ENCODE measurements at places on chromosomes 6 and 20.
A peak's percentile ranks its signal among the peaks of the same experiment; 100 is the strongest.

GRCh38 chr6:49606721-49607390 lies 29.8 kb downstream of the RHAG start:
- peak; percentile 91 for DNase-seq

GRCh38 chr6:7121700-7122241 lies 14.0 kb downstream of the RREB1 start:
- DNase-seq = no peak

GRCh38 chr6:148272597-148272996 lies 70.0 kb upstream of the SASH1 start:
- no peak for DNase-seq

DNA sequence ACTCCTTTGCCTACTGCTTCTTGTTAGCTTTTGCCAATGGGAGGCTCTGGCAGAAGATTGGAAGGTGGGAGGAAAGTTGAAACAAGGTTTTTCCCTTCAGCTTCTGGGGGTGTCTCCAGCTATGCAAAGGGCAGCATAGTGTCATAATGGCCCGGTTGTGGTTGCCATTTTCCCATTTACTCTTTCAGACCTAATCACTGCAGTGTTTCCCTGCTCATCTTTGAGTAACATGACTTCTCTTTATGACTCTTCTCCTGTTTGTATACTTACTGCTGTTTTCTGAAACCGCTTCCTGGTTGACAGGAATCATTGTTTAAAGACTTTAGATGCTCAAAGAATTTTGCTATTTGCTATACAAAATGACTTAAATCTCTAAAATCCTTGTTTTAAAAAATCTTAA lies 19.9 kb downstream of the NRN1 start:
- DNase-seq = no peak

DNA sequence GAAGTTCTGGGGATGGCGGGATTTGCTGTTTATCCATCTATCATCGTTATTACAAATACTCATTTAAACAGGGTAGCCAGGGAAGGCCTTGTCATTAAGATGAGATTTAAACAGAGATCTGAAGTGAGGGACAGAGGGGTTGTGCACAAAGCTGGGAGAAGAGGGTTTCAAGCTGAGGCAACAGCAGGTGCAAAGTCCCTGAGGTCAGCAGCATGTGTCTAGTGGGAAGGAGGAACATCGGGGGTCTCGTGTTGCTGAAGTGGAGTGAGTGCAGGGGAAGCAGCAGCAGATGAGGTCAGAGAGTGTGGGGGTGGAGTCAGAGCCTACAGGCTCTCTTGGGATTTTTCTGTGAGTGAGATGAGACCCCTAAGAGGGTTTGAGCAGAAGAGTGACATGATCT lies 52.0 kb downstream of the CDH22 start:
- DNase-seq = no peak

DNA sequence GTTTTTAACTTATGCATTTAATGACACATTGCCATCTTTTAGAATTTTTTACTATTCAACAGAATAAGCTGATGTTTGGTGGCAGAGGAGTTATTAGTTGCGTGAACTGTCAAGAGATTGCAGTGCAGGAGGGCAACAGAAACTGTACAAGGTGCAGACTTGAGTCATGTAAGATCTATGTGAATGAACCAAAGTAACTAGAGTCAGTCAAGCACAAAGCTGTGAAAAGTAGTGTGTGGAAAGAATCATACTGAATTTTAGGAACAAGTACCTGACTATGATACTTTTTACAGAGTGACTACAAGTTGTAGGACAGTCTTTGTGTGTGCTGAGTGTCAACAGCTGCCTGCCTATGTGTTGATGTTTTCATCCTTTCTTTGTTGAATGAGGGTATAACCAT lies 2.7 kb upstream of the C6orf163 start:
- DNase-seq = no peak

DNA sequence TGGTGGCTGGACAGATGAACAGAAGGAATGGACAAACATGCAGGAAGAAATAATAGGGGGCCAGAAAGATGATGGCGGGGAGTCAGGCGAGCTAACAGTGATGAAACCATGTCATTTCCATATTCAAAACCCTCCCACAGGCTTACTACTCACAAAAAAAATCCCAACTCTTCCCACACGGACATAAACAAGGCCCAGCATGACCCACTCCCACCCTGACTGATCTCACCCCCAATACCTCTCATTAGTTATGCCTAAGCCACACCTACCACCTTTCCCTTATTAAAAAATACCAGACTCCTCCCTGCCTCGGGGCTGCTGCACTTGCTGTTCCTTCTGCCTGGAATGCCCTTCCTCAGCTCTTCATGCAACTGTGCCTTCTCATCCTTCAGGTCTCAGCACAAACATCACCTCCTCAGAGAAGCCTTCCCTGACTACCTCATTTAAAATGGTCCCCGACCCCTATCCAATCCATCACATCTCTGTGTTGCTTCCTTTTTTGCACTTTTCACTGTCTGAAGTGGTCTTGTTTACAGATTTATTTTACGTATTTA lies 145.8 kb downstream of the PREX1 start:
- DNase-seq = no peak

DNA sequence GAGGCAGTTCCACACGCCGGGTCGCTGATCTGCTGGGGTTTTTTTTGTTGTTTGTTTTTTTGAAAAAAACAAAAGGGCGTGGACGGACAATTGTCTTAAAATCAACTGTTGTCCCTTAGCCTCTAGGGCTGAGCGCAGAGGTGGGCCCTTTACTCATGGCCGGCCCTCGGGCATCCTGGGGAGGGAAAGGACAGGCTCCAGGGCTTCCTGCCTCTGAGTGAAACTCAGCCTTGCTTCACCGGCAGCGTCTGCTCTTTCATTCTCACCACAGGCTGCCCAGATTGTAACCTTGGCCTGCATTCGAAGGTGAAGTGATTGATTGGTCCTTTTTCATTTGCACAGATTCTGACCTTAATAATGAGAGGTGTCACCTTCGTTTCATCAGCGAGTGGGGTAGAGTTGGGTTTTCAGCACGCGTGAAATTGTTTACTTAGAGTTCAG lies 797 bp downstream of the SMIM13 start:
- peak; percentile 82 for DNase-seq

DNA sequence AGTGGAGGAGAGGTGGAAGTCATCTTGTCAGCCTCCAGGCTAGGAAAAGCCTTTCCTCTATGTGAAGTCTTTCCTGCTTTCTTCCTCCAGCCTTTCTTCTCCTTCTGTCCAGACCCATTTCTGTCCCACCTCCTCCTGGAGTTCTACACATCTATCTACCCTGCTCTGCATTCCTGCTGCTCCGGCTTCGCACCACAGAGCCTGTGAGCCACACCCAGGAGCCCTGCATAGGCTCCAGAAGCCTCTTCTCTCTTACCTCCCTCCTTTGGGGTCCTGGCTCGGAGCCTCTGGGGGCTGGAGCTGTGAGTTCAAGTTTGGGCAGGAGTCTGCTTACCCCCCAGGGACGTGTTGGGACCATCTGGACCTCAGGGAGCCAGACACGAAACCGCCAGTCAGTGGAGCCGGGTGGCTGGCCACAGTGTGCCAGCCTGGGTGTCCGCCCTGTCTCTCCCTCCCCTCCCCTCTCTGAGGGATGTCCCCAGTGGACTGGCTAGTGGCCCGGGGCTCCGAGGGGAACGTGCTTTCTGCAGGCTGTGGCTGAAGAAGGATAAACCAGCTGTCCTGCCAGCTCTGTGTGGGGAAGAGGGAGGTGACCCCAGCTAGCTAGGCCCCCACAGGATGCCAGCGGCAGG lies 99.2 kb downstream of the VEGFA start:
- no peak for DNase-seq

- DNase-seq = no peak
Observed at GRCh38 chr20:54063992-54064676, 6.3 kb downstream of the BCAS1 start.

GRCh38 chr20:41395667-41396664 lies 29.3 kb upstream of the EMILIN3 start:
- DNase-seq = peak; percentile 38

DNA sequence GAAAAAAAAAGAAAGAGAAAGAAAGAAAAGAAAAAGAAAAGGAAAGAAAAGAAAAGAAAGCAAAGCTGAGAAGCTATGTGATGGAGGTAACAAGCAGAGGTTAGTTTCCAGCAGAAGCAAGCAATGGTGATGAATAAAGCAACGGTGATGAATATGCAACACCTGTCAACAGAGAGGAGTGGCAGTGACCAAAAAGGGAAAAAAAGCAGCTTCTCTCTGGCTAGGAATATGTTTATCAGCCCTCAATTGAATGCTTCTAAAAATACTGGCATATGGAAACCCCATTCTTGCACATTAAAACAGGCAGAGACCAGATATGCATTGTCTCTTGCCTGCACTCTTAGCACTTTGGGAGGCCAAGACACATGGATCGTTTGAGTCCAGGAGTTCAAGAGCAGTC lies 100.9 kb downstream of the GJA1 start:
- no peak for DNase-seq

GRCh38 chr20:45948742-45949541 lies 14.5 kb downstream of the PCIF1 start:
- no peak for DNase-seq

- peak; percentile 50 for DNase-seq
Observed at GRCh38 chr6:155253337-155253736, 10.5 kb upstream of the CLDN20 start.

DNA sequence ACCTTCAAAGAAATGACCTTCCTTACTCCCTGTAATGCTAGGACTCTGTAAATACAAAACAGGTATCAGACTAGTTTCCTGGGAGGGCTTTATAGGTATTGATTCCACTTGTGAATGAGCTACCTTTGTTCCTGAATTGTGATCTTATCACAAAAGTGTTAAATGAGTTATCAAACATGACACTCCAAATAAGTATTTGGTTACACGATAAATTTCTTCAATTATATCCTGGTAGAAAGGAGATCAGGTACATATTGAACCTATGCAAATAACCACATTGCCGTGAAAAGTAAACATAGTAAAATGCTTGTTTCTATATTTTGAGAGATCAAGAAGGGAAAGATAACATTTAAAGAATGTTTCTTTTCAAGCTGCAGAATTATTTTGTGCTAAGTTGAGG lies 285.3 kb downstream of the HIVEP2 start:
- no peak for DNase-seq

- DNase-seq = no peak
Observed at GRCh38 chr20:57091748-57092111, 174.7 kb downstream of the BMP7 start.
